Stomach (tissue), 19 donors: ENCODE measurements at places on chromosomes 2 and 18. TPM values are rescaled to one million over a fixed set of nuclear protein-coding genes. Genes with fewer than 3 reads are reported as not detected.

DNA sequence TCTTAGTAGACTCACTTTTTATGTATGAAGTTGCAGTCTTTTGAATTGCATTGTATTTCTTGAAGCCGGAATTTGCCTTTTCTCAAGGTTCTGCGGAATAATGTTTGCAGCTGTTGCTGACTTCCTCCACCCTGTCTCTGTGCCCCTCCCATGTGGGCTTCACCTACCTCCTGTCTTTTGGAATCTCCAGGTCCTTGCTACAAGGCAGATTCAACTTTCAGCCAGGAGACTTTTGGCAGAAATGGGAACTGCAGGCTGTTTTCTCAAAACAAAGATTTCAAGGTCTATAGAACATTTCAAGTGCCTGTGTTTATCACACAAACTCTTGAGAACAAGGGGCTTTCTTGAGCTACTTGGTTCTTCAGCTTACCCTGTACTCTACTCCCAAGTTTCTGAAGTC lies 25.6 kb downstream of the ZNF236 start:
- DNase-seq: no peak

- DNase-seq: no peak
These were observed 340.7 kb downstream of the LPIN1 start for GRCh38 chr2:12087175-12087574.

DNA sequence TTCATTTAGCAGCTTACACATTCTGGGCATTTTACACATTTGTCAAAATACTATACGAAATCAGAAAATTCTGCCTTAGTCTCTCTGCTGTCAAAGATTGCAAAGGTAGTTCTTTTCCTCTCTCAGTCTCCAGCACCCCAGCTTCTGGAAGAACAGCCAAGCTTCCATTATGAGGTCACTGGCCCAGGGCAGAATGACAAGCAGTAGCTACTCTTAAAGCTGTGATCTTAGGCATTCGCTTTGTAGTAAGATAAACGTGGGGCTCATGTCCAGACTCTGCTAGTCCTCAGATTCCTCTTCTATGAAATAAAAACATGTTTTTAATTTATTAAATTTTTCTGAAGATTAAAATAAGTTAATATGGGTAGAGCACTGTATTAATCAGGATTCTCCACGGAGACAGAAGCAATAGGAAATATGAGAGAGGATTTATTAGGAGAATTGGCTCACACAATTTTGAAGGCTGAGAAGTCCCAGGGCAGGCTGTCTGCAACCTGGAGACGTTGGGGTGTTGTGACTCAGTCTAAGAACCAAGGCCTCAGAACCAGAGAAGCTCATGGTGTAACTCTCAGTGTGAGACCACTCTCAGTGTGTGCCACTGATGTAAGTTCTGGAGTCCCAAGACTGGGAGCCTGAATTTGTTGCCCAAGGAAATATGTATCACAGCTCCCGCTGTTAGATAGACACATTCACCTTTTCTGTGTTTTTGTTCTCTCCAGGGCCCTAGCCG lies 201.2 kb downstream of the CMPK2 start:
- no peak for DNase-seq

DNA sequence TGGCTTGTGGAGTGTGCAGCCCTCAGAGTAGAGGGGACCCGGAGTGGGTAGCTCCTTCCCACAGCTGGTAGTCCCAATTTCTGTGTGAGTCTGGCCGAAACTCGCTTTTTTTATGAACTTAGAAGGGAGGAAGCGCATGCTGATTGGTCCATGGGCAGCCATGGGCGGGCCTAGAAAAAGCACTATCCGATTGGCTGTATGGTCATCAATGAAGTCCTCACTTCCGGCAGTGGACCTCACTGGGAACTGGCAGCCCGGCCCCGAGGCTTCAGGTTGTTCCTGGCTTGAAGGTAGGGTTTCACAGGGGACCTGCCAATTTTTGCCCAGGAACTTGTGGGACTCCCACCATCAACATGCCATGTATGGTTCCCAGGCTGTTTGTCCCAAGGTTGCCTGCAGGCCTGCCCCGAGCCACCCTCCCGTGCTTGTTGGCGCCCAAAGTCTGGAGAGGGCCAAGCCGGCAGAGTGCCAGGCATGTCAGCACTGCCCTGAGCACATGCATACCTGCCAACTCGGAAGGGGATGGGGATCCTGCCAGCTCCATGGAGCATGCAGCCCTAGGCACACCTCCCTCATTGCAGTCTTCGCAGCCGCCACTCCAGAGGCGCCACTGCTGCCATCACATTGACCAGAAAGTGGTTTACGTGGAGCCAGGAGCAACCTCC lies 98.5 kb downstream of the ATP9B start:
- DNase-seq: no peak

DNA sequence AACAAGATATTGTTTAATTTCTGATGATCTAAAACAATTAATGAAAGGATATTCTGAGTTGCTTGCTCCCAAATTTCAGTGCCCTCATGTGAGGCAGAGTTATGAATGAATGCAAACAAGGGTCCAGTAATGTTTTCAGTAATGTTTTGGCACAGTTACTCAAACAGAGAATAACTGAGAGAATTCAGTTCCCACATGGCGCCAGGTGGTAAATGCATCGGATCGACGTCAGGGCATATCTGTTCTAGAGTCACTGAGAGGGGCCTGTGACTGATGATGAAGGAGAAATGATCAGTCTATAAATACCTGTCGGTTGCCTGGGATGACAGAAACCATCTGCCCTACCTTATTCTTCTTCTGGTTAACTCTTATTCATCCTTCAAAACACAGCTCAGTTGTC lies 81.4 kb downstream of the KCNS3 start:
- no peak for DNase-seq

Gene CYTIP
- 5.3 TPM for polyA plus RNA-seq

Gene ARHGAP25
- polyA plus RNA-seq: 4.0 TPM

GRCh38 chr18:14971461-14972185 lies 223.7 kb downstream of the ANKRD30B start:
- DNase-seq: no peak

GRCh38 chr2:54839461-54840255 lies 116.2 kb downstream of the EML6 start:
- no peak for DNase-seq

DNA sequence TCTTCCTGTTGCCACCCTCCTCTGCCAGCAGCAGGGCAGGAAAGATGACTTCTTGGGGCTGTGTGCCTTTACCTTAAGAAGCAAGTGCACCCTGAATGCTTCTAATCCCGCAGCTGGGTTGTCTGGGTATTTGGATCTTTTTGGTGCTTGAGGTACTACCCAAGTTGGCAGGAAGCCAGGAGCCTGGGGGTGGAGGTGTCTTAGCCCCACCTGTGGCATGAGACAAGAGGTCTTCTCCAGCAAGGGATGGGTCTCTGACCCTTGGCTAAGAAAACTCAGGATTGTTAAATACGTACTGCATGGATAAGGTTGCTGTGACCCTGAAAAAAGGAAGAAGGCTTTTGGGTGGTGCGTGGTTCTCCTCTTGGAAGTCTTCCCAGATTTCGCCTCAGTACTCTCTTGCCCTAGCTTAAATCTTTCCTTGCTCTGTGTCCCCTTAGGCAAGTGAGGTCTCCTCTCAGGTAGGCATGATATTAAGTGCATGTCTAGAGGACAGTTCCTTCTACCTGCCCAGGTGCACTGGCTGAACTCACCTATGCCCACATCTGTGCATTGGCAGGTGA lies 4.3 kb downstream of the HPCAL1 start:
- DNase-seq: no peak

- no peak for DNase-seq
These were observed 58.5 kb downstream of the CABLES1 start for GRCh38 chr18:23193742-23194141.

Gene ICOS
- polyA plus RNA-seq: 0.33 TPM

DNA sequence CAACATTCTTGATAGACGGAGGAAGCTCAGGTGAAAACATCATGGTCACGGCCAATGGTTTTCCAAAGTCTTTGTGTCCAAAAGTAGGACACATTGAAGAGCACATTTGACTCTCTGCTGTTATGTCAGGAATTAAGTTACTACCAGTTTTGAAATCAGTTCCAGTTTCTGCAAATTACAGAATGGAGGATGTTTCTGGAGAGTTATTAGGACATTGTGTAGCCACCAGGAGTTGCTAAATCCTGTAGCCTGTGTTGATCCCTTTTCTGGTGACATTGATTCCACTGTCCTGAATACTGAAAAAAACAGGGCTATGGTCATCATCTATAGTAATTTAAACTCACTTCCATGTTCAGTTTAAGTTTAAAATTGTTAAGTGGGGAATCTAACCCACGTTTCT lies 15.3 kb downstream of the UPP2 start:
- no peak for DNase-seq

Gene SLC14A1
- polyA plus RNA-seq: 0.56 TPM

DNA sequence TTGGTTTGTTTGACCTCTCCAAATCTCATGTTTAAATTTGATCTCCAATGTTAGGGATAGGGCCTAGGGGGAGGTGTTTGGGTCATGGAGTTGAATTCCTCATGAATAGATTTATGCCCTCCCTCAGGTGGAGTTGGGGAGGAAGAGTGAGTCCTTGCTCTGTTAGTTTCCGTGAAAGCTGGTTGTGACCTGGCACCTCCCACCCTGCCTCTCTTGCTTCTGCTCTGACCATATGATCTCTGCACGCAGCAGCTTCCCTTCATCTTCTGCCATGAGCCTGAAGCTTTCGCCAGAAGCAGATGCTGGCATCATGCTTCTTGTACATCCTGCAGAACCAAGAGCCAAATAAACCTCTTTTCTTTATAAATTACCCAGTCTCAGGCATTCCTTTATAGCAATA lies 231.6 kb upstream of the ERBB4 start:
- DNase-seq: no peak
